ENCODE measurements at places on chromosomes 7 and 10.

GRCh38 chr10:19778996-19779395 is 37.2 kb upstream of the PLXDC2 start:
- DNase-seq: no peak

DNA sequence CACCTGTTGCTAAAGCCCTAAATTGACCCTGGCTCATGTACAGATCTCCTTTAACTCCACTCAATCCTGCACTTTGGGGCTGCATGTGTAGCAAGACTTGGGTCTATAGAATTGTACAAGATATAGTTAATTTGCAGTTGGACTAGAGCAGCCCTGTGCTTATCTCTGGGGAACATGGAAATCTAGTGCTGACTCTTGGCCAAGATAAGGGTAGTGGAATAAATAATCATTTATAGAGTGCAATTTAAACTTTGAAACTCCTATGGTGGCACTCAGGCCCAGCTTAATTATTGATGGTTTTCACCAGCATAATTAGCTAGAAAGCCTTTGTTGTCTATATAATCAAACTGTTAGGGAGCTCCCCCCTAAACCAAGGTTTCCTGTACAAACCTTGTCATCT is 39.2 kb upstream of the MBL2 start:
- DNase-seq: no peak

GRCh38 chr7:50185208-50185607 is 92.2 kb upstream of the ZPBP start:
- no peak for DNase-seq

- DNase-seq: no peak
These were observed 48.5 kb downstream of the FOXL3 start for GRCh38 chr7:338295-339061.

DNA sequence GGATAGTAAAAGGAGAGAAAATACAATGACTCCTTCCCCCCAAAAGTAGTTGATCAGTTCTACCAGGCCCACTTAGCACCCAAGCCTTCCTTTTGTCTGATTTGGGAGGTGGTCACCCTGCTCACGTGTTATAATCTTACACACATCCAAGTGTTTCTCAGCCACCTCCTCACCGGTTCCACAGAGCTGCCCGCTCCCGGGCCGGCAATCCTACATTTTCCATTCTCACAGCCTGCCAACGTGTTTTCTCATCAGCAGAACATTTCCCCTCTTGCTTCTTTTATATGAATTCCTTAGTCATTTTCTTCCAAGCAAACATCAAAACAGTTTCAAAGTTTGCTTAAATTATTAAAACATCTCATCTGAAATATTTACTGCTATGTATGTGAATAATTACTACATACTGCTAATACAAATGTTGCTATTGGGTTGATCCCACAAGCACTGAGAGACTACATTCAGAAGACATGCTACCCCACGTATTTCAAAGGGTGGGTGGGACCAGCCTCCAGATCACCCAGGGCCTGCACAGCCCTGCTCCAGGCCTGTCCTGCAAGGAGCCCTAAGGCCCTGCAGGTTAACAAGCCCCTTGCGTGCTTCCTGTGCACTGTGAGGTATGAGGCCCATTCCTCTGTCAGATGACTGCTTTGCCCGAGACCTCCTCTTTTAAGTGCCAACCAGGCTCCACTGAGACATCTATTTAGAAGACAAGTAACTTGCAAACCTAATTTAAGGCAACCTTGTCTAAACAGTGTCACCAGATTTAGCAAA is 75.3 kb downstream of the GRB10 start:
- DNase-seq: no peak

GRCh38 chr10:86283466-86284287 is 82.9 kb downstream of the GRID1 start:
- DNase-seq: no peak

DNA sequence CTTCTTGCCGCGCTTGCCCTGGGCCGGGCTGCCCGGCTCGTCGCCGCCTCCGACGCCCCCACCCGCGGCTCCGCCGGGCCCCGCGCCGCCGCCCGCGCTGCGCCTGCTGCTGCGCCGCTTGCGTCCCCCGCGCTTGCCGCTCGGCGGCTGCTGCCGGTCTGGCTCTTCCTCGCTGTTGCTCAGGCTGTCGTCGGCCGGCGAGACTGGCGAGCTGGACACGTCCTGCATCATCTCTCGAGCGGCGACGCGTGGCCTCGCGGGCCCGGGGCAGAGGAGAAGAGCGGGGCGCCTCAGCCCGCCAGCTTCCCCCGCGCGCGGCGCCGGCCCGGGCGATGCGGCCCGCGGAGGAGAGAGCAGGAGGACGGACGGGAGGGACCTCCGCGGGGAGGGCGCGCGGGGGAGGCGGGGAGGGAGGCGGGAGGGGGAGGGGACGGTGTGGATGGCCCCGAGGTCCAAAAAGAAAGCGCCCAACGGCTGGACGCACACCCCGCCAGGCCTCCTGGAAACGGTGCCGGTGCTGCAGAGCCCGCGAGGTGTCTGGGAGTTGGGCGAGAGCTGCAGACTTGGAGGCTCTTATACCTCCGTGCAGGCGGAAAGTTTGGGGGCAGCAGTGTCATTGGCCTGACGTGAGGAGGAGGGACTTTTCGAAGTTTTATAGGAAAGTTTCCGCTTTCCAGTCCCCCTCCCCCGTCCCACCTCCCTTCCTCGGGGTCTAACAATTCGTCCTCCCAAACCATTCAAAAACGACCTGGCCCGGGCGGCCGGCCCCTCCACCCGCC is at the start of gene TWIST1:
Gene TWIST1, minus strand, starts transcription at position 546 of the 779 bp plus-strand sequence. Its CDS starts 315 bp downstream, at position 231.
- peak; percentile 25 for DNase-seq

GRCh38 chr7:363626-364025 is 73.7 kb downstream of the FOXL3 start:
- DNase-seq: no peak

DNA sequence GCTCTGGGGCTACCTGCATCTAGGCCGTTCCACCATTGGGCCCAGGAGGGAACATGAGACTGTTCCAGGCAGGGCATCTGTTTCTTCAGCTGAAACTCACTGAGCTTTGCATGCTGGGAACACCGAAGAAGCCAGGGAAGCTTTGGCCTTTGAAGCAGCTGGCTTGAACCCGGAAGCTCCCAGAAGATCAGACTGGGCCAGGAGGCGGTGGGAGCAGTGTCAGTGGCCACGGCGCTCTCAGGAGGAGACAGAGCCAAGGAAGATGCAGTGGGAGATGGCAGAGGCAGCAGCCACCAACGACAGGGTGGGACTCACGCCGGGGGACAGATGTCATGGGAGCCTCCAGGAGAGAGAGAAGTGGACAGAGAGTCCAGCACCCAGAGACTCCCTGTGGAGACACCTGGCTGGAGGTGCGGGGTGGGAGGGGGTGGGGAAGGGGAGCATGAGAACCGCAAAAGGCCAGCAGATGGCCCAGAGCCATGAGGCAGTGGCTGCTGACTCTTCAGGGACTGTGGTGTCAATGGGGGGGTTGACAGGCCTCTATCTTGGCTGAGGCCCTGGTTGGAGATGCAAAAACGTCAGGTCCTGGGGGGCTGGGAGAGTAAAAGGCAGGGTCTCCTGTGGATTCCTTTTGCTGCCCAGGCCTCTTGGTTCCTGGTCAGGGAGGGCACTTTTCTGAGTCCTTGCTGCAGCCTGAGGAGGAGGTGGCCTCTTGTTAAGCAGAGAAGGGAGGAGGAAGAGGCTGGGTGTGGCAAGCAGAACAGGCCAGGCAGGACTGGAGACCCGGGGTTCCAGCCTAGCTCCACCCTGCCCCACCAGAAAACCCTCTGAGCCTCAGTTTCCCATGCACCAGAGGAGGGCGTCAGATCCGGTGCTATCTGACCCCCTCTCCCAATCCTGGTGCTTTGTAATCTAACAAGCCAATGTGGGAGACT is 6.3 kb upstream of the AQP1 start:
- no peak for DNase-seq

DNA sequence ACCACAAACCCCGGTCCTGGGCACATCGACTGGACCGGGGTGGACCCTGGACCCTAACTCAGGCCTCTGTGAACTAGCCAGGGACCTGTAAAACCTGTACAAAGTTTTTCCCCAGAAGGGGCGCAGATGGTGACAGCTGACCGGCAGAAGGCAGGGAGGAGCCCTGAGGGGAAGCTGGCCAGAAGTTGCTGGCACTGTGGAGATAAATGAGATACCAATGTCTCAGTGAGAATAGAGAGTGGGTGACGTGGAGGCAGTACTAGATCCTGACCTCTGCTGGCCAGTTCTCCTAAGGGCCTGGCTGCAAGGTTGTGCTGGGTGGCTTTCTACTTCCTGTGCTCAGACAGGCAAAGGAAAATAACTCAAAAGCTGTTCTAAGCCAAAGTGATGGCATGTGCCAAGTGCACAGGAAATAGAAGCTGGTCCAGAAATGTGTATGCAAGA is 10.6 kb upstream of the TSPAN14 start:
- DNase-seq: peak; percentile 66

DNA sequence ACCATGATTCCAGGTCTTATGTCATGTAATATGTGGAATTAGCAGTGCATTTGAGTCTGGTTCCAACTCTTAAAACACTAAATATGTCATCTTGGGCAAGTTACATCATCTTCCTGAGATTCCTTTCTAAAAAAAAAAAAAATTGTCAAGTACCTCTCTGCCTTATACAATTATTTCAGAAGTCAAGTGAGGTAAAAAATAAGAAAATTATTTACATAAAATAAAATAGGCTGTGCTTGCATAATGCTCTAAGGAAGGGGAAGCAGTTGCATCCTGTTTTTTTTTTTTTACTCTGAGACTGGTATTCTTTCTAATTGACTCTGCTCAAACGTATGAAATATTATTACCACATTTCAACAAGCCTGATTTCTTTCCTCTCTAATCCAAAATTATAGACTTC is 55.1 kb upstream of the SEMA3A start:
- no peak for DNase-seq

DNA sequence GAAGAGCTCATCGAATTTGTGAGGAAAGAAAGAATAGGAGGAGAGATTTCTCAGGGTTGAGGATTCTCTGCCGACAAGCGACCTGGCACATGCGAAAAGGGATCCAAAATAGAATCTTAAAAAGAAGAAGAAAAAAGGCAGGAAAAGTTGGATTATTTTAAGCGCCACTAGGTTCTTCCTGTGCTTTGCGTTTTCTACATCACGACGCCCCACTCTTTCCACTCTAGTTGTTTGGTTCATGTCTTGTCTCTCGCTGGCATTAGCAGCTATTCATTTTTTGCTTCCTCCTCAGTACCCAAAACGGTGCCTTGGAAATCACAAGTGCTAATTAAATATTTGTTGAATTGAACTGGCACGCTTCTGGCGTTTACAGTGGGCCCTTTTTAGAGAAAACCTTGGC is 674 bp upstream of the FRA10AC1 start:
- DNase-seq: no peak

DNA sequence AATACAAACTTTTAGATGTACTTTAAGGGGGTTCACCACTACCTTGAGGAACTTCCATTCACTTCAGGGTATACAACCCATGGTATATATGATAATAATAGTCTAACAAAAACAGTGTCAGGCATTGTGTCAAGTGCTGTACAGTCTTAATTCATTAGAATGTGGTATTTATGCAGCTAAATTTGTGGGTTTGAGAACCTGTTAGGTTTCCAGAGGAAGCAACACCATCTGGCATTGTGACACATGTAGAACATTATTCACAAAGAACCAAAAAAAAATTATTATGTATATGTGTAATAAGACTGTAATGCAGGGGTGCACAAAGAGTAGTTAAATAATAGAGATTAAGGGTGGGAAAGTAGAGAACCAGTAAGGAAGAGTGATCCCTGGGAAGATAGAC is 26.3 kb downstream of the TMEM60 start:
- DNase-seq: no peak

DNA sequence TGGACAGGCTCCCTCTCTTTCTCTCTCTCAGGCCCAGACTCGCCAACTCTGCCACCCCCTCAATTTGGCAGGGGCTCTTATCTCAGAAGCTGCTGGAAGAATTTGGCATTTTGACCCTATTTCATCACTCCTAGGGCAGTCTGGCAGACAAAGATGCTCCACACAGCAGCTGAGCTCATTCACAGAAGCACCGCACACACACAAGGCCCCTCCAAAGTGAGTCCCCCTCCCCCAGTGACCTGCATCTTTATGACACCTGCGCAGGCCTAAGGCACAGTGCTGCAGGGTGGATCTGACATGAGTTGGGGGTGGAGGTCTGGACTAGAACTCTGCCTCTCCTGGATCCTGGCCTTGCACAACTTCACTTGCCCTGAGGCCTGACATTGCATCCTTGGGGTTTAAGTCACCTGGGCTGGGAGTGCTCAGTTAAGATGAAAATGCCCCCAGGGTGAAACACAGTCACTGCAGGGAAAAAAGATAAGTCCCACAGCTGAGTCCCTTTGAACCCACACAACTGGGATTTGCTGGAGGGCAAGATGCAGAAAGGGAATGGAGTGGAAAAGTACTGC is 41.1 kb upstream of the DUSP5 start:
- DNase-seq: peak; percentile 58

- DNase-seq: no peak
These were observed 545.0 kb downstream of the NRG3 start for GRCh38 chr10:82420001-82420400.

DNA sequence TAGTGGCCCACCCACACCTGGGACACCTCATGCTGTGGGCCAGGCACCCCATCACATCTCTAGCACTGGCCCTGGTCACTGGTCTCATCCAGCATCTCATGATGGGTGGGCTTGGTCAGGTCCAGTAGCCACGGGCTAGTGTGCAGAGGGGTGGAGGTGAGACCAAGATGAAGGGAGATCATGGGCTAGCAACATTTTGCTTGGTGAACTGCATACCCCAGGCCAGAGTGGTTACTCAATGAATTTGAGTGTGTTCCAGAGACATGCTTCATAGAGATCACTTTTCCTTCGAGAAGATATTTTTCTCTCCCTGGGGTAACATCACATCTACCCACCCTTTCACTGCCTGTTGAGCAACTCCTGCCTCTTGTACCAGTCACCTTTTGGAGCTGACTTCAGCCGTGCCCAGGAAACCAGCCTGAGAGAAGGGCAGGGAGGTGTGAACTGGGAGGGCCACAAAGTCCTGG is 44.2 kb downstream of the MINDY4 start:
- no peak for DNase-seq

DNA sequence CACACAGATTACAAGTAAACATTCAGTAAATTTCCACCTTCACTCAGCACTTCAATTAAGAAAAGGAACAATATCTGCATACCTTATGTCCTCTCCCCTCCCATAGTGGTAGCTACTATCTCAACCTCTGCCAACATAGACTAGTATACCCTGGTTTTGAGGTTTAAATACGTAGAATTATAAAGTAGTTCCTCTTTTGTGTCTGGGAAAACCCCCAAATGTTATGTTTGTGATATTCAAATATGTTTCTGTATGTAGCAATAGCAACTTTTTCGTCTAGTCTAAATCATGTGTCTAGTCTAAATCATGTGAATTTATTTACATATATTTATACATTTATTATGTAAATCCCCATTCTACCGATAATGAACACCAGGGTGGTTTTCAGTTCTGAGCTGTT is 13.2 kb upstream of the CAMK2B start:
- no peak for DNase-seq
